Left colon (tissue), 2 donors: ENCODE measurements at places on chromosomes 1 and 21. TPM values are rescaled to one million over a fixed set of nuclear protein-coding genes. Genes with fewer than 3 reads are reported as not detected.
A peak's percentile ranks its signal among the peaks of the same experiment; 100 is the strongest.

DNA sequence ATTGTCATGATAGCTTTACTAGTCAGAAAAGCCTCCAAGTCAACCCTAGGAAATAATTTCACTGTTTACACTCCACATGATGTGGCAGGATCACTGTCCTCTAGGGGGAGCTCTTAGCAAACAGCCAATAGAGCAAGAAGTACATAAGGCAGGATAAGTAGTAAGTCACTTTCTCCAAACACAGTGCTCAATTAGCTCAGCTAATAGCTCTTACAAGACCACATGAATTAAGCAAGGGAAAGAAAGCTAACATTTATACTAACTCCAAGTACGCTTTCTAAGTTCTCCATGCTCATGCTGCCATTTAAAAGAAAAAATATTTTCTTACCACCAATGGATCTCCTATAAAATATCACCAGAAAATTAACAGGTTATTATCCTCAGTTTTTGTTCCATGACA lies 66.9 kb upstream of the LRIF1 start:
- DNase-seq, result peak; percentile 38

DNA sequence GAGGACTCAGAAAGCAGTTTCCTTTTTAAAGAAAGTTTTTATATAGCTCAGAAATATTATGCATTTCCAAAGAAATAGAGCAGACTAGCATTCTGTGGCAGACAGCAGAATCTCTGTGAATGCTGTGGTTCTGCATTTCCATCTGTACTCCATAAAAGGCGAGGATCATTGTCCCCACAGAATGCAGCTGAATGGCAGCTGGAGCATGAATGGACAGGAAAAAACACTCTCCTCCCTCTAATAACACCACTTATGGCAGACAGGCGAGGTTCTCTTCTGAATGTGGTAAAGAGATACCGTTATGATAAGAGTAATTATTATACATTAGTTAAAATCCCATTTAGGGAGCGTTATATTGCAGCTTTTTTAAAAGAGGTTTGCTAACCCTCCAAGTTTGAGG lies 81.4 kb upstream of the WLS start:
- DNase-seq, result no peak

DNA sequence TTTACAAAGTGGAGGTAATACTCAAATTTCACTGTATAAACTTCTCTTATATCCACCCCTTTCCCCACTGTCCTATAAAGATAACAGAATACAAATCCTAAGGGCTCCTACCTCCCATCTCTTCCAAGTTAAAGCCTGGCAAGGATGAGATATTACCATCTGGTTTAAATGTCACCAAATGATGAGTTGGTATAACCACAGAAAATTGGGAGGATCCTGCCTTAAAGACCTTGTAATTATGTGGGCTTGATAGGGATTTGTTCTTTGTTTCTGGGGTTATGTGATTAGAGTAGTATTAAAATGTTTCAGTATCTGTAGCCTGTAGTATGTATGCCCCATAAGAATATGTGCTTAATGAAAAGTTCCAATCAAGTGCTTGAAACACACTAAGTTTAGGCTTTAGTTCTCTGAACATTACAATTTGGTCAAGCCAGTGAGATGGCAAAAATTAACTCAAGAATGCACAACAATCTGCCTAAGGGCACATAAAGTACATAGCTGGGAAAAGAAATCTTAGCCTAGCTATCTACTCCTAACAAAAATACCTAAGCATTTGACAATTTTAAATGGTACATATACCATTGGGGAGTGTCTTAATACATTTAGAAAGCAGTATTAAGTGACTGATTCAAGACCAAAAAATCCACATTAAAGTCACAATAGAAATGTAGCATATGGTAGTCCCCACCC lies 14.0 kb downstream of the KDM5B start:
- DNase-seq, result no peak

WLS gene
- 126 TPM for total RNA-seq

DNA sequence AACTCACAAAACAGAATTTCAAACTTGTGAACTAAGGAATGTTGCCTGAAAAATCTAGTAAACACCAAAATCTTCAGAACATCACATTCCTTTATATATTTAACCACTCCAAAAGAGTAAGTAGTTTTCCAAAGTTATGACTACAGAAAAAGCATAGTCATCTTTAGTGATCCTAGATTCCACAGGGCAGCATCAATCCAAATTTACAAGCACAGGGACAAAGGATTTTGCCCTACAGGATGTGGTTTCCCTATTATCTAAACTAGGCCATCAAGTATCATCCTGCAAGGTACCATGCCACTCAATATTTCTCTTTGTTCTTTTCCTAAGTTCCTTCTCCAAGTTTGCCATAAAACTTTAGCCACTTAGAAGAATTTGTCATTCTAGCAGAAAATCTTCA lies 33.0 kb downstream of the COP1 start:
- DNase-seq, result no peak
